ENCODE measurements at places on chromosomes 7 and 10.
A peak's percentile ranks its signal among the peaks of the same experiment; 100 is the strongest.

GRCh38 chr7:52168085-52168484 lies 851.5 kb upstream of the COBL start:
- DNase-seq = no peak

- DNase-seq = no peak
Observed at GRCh38 chr7:155336812-155337602, 39.3 kb downstream of the INSIG1 start.

- DNase-seq = no peak
Observed at GRCh38 chr7:40676221-40676620, 541.4 kb downstream of the SUGCT start.

GRCh38 chr7:36925691-36926090 lies 201.4 kb upstream of the AOAH start:
- DNase-seq = no peak

GRCh38 chr7:66974986-66975590 lies 20.3 kb downstream of the SBDS start:
- no peak for DNase-seq

DNA sequence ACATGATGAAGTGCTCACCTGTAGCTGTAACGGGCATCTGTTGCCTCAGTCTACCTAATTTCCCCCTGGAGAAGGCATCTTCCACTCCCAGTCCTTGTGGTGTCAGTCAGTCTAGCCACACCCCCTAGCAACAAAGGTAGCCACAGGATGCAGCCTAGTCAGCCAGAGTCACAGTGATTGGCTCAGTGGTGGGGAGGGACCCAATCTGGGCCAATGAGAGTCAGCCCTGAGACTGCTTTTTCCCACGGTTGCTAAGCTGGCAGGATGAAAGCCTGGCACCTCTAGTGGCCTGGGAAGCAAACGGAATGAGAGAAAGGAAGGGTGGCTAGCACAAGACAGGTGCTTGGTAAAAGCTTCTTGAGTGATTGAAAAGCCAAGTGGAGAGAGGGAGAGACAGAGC lies 118.6 kb downstream of the SH3PXD2A start:
- no peak for DNase-seq

DNA sequence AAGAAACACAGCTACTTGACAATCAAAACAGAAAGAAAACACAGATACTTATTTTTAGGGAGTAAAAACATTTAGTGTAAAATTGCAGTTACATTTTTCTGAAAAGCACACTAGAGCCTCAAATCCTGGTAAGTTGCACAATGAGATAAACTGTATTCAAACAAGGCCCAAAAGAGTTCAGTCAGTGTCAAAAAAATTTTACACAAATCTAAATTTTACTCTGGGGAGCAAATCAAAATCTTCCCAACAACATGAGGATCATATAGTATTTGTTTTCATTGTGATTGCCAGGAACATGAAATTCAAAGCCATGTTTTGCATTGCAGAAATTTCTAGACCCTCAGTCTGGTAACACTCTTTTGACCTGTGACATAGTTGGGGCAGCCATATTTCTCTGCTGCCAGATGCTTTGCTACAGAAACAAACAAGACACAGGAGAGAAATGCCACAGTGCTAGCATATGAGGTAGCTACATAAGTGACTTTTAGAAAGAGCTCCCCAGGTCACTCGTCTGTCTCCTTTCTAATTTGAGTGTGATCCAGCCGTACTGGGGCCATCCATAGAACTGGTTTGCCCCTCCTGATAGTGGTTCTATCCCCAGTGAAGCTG lies 49.6 kb downstream of the PDE1C start:
- no peak for DNase-seq

DNA sequence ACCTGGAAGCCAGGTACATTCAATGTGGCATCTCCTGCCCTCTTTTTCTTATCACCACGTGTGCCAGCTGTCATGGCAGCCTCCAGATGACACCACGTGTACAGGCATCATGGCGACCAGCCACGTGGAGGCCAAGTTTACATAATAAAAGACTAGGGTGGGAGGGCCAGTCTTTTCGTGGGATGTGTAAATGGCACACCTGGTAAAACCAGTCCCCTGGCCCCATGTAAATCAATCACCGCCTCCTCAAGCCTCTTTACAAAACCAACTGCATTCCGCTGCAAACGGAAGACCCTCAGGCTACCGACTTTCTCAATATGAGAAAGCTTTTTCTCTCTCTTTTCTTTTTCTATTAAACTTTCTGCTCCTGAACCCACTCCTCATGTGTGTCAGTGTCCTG lies 65.1 kb upstream of the PHF14 start:
- no peak for DNase-seq

DNA sequence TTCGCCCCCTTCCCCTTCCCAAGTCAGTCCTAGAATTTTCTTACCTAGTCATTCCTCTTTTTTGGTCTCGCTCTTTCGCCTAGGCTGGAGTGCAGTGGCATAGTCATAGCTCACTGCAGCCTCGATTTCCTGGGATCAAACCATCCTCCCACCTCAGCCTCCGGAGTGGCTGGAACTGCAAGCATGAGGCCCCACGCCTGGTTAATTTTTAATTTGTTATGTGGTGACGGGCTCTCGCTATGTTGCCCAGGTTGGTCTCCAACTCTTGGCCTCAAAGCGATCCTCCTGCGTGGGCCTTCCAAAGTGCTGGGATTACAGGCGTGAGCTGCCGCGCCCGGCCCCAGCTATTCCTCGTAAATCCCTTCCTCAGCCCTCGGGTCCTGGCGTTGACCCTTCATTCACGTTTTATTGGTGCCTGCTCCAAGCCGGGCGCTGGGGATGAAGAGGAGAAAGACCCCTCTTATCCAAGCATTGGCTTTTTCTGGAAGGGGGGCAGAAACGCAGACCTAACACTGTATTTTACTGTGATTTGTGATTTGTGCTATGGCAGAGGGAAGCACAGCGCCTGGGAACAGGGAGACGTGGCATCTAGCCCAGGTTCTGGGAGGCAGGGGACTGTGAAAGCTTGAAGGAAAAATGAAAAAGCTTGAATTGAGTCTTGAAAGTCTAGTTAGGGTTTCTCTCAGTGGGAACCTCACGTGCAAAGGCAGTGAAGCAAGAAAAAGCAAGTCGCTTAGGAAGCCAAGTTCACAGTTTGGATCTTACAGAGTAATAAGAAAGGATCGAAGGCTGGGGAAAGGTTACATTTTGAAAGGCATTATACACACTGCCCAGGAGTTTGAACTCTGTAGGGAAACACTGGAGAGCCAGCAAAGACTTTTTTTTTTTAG lies 516 bp downstream of the ZNHIT1 start:
- DNase-seq = no peak

DNA sequence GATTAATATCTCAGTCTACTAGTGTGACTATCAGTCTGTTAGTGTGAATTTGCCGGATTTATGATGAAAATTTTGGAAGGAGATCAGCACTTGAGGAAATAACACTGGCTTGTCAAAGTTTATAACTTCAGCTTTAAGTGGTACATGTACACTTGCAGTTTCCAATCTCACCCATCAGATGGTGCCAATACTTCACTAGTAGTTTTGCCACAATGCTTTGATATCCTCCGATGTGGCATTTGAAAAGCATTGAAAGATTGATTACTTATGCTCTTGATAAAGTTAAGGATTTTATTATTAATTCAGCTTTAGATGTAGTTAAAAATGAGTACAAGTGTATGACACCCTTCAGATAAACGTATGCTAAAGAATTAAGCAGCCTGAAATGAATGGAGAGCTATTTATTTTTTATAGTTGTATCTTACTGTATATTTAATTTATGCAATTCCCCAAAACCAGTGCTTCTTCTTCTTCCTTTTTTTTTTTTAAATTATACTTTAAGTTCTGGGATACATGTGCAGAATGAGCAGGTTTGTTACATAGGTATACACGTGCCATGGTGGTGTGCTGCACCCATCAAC lies 98.2 kb downstream of the ANLN start:
- peak; percentile 12 for DNase-seq

DNA sequence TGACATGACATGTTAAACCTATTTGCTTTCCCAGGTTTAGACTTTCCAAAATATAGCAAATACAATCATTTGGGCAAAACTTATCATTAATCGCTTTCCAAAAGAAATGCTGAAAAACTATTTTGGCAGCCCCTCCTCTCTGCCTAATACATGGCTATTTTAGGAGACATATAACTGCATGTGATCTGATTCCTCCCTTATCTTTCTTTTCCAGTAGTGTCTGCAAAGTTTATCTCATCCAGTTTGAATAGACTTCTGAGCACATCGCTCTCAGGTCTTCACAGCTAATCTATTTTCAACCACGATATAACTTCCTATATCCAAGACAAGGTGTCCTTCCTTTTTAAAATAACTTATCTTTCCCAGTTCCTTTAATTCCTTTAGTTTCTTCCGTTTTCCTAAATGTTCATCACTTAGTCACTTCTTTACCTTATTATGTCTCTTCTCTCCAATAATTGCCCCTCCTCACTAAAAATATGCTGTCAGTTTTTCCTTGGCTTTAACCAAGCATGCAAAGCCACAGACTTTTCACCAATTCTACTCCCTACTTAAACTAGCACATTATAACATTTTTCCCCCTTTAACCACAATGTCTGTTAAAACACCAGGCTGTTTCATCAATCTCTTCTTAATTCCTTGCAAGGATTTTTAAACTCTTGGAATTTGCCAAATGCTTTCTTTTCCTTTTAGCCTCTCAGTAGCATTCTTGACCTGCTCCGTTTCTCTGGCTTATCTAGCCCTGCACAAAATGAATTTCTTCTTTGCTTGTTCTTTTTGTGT lies 24.4 kb downstream of the GNG11 start:
- no peak for DNase-seq

DNA sequence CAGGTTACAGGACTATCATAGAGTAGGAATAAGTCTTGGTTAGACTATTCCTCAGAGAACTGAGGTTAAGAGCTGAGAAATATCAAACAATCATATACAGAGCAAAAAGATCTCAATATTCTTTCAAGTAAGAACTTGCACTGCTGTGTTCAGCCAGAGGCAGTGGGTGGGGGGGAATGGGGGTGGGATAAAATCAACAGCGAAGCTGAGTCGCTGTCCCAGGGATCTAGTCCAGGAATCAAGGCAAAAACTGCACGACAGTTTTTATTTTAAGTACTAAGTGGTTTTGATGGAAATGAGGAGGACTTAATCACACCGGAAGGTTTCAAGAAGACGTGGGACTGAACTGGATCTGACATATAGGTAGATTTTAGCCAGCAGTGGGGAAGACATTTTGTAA lies 159.1 kb downstream of the SRPK2 start:
- no peak for DNase-seq

GRCh38 chr10:71005337-71006305 lies 117.3 kb upstream of the PCBD1 start:
- DNase-seq = no peak

DNA sequence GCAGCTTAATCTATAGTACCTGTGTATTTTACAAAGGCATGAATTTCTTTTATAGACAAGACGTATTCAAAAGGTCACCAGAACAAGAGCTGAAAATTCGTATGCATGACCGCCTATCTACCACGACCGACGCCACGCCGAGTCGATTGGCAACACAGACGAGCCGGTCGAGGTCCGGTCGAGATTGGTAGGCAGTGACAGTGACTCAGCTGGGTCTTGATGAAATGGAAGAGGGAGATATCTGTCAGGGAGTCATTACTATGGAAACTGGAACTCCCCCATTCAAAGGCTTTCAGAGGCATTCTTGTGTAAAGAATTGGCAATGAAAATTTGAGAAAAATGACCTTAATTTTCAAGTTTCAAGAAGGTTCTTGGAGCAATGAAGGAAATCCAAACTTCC lies 2.1 kb downstream of the ATP5MK start:
- no peak for DNase-seq

GRCh38 chr10:126302476-126302756 lies 85.9 kb downstream of the ADAM12 start:
- DNase-seq = no peak

- no peak for DNase-seq
Observed at GRCh38 chr10:113347508-113347907, 205.3 kb upstream of the HABP2 start.

DNA sequence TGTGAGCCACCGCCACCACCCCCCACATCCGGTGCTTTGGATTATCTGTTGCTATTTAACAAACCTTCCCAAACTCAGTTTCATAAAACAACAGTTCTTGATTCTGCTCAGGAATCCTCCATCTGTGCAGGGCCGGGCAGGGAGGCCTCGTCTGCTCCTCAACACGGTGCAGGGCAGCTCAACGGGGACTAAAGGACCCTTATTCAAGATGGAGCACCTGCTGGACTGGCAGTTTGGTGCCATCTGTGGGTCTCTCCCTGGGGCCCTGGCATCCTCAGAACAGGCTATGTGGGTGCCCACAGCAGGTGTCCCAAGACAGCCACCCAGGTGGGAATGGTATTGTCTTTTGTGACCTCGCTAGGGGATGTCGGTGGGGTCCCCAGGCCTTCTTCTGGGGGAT lies 31.0 kb upstream of the ELFN1 start:
- no peak for DNase-seq

GRCh38 chr7:31043051-31043471 lies 9.0 kb upstream of the ADCYAP1R1 start:
- no peak for DNase-seq

DNA sequence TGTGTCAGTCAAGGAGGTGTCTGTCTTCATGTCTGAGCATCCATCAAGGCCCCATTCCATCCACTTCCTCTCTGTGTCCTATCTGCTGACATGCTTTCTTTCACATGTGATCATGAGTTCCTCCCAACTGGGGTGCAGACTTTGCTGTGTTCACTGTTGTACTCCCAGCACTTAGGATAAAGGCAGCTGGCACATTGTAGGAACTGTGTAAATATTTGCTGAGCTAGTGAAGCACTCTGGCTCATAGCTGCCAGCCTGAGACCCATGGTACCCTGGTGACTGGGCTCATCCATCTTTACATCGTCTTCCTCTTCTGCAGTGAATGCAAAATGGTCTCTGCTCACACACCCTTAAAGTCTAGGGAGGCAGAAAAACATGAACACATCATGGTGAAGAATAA lies 242.2 kb upstream of the IGFBP3 start:
- no peak for DNase-seq

Measured in activated naive CD8-positive, alpha-beta T cell treated with anti-CD3 and anti-CD28 coated beads for 36 hours (primary cell).